ENCODE measurements at places on chromosomes 16 and 17.

GRCh38 chr16:48150707-48151106 lies 5.1 kb downstream of the ABCC12 start:
- DNase-seq: no peak

DNA sequence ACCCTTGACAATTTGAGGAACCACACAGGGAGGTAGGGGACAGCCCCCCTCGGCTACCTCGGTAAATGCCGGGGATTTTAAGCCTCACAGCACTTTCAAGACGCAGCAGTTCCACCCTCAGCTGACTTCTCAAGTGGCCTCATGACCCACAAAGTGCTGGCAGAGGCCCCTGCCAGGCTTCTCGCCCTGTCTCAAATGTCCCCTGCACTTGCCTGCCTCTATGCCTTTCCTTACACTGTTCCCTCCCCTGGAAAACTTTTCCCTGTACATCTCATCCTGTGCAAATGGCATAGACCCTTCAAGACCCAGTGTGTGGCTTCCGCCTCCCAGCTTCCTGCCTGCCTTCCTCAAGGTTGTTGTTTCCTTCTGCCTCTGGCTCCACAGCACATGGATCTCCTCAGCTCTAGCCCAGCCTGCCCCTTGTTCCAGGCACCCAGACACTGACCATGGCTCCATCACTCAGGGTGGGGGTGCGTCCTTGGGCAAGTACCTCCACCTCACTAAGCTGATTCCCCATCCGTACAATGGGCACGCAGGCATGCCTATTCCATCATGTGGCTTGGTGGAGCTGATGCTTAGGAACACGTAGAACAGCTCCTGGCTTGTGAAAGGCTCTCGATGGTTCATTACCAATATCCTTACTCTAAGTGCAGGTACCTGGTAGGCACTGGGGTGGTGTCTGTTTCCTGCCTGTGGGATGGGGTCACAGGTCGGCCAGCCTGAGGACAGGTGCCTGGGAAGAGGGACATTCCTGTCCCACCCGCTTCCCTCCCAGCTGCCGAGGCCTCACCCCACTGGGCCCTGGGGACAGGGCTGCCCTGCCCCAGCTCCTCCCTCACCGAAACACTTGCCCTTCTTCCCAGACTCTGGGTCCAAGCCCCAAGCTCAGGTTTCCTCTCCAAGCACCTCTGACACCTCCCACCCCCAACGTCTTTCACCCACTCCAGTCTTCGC lies 24.0 kb downstream of the MMP15 start:
- DNase-seq: no peak

DNA sequence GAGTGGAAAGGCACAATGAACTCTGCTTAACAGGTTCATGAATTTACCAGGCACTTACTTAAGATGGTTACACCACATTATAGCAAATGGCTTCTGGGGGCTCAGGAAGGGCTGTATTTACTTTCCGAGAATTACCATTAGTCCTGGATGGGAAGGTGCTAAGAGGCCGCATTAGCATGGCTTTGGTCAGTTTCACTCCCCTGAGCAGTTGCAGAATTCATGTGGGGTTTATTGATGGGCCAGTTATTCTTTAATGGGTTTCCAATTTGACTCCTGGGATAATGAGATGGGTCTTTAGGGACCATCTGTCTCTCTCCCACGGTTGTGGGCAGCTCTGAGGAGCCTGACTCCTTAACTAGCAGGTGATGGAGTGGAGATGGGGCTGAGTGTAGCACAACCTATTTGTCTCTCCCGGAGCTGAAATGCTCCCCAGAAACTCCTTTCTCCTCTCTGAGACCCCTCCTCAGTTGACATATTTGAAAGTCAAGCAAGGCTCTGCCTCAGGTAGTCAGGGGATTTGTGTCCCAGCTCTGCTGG lies 652.5 kb downstream of the HS3ST4 start:
- DNase-seq: no peak

- no peak for DNase-seq
Observed at GRCh38 chr16:66523861-66524354, 26.0 kb downstream of the TK2 start.

DNA sequence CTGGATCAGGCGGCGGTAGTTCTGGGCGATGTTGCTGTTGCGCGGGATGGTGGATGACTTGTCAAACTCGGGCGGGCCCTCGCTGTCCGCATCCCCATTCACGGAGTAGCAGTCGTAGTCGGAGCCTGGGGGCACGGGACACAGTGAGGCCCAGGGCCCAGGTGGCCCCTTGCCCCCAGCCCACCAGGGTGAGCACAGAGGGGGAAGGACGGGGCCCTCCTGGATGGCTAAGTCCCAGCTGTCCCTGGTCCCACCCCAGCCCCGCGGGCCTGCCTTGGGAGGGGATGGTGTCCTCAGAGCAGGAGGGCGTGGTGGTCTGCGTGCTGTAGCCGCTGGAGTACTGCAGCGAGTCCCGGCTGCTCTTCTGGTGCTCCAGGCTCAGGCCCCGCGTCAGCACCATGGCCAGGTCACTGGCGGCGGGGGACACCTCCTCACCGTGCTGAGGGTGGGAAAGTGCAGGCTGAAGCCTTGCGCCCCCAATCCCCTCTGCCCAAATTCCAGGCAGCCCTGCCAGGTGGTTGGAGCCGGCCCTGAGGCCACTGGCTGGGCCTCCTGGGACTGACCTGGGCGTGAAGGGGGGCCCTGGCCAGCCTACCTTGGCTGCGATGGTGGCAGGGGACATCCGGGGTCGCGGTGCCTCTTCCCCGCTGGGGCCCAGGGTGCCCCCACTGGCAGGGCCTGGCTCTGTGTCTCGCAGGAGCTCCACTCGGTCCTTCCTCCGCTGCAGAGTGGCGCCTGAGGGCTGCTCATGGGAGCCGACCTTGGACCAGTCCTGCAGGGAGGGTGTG lies 18.2 kb downstream of the IL34 start:
- no peak for DNase-seq

- DNase-seq: peak; percentile 52
Observed at GRCh38 chr17:60421273-60422161, 772 bp upstream of the CHCT1 start.

DNA sequence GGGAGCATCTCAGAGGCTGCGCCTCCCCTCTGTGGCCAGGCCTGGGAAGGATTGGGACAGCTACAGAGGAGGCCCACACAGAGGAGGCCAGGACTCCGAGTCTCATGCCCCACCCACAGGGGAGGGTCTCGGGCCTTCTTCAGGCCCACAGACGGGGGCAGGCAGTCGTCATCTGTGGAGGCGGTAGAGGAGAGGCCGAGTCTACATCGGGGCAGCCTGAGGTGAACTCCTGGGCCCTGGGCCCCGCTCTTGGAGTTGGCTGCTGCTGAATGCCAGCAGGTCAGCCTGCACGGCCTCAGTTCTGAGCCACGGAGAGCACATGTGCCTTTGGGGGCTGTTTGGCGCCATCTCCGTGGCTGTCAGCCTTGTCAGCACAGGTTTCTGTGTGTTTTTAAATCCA lies 8.1 kb upstream of the NUDT16L1 start:
- no peak for DNase-seq

DNA sequence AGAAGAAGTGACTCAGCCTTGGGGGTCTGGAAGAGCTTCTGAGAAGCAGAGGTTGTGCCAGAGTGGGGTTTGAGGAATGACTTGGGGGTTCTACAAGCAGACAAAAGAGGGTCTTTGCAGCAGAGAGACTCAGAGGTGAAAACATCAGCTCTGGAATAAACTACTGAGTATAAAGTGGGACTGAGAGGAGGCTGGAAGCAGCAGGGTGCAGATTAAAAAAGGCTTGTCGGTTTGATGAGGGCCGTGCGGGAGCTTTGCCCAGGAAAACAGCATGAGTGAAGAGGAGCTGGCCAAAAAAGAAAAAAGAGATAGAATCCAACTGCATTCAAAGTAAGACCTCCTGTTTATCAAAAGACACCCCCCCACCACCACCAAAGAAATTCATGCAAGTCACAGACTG lies 13.1 kb upstream of the ACE start:
- DNase-seq: no peak

GRCh38 chr16:66290431-66290830 lies 76.1 kb upstream of the CDH5 start:
- DNase-seq: no peak

DNA sequence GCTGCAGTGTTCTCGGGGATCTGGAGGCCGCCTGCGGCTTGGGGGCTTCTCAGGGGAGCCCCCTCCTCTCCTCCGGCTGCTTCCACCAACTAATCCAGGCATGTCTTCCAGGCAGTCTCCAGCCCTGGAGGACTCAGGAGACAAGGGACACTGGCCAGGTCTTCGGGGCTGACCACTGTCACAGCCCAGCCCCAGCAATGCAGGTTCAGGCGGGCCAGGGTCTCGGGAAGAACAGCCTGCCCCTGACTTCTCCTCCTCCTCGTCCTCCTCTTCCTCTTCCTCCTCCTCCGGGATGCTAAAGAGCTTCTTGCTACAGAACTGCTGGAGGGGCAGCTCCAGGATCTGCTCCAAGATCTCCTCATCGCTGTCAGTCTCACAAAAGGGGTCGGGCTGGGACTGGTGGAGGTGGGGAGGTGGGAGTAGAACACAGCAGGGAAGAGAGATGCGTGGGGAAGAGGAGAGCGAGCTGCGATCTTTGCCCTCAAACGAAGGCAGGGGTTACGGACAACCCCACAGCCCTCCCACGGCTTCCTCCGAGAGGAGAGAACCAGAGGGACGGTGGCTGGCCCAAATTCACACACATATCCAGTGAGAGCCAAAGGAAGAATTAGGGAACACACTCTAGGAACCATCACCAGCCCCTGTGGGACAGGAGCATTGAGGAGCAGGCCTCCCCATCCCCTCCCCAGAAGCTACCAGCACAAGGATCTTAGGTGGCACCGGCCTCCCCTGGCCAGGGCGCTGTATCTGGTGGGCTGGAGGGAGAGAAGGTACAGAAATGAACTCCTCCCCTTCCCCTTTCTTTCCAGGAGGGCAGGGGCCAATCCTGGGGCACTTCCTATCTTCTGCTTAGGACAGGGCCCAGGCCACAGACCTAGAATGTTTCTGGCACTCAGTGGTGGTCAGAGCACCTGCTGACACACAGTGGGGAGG lies 19.3 kb downstream of the TSPOAP1 start:
- DNase-seq: no peak

DNA sequence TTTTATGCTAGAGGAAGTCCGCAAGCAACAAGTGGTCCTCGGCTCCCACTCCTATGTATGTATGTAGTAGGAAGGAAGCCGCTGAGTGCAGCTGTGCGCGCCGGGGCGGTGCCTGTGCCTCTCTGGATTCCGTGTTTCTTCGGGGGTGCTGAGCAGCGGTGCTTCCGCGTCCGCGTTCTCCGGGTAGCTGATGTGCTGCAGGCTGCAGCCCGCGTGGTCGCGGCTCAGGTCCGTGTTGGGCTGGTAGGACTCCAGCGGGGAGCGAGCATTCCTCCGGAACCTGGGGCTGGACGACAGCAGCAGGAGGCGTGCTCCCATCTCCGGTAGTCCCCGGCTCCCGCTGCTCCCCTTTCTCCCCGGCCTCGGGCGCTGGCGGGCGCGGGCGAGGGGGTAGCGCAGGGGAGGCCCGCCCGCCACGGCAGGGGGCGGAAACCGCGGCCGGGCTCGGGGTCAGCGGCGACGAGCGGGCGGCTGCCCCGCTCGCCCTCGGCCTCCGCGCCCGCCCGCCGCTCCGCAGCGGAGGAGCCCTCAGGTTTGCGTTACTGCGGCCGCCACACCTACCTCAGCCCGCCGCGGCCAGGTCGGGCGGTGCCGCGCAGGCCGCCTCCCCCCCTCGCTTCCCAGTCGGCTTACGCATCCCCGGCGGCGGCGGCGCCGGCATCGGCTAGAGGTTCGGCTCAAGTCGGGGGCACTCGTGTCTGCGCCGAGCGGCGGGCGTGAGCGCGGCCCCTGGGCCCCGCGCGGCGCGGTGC lies 487 bp downstream of the C17orf67 start:
- DNase-seq: peak; percentile 40

GRCh38 chr17:41583137-41584127 lies 3.3 kb downstream of the KRT14 start:
- no peak for DNase-seq

GRCh38 chr16:13099822-13100221 lies 198.4 kb downstream of the SHISA9 start:
- no peak for DNase-seq

- no peak for DNase-seq
Observed at GRCh38 chr16:16923479-16923878, 544.5 kb downstream of the NPIPA7 start.

GRCh38 chr16:10741844-10742243 lies 1.8 kb upstream of the NUBP1 start:
- DNase-seq: no peak

GRCh38 chr16:65497571-65497970 lies 375.7 kb upstream of the CDH11 start:
- DNase-seq: no peak

GRCh38 chr17:39600288-39600996 lies 7.3 kb downstream of the NEUROD2 start:
- DNase-seq: no peak

GRCh38 chr17:28211811-28212210 lies 107.2 kb upstream of the TMEM97 start:
- no peak for DNase-seq

DNA sequence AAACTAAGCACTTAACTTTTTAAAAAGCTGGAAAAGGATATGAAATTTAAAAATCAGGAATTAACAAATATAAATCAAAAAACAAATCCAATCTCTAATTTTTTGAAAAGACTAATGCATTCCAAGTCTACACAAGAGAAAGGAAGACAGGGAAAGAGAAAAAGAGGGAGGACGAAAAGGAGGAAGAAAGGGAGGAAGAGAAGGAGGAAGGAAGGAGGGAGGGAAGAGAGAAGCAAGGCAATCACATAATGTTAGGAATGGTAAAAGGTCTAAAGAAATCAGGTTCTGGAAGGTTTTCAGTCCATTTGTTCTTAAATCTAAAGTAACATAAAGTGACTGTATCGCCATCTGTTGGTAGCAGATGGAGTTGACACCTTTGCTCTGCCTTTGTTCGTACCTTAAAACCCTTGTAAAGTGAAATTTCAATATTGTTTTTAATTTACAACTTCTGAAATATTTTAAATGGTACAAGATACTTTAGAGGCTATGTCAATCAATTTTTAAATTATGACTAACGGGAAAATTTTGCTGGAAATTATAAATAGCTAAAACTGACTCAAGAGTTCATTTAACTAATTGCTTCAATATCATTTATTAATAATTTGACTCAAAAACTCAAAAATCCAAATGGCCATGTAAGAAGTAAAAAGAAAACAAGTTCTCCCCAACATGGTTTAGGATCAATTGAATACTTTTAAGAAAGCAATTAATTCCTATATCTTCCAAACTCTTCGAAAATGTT lies 20.4 kb upstream of the CDYL2 start:
- no peak for DNase-seq

DNA sequence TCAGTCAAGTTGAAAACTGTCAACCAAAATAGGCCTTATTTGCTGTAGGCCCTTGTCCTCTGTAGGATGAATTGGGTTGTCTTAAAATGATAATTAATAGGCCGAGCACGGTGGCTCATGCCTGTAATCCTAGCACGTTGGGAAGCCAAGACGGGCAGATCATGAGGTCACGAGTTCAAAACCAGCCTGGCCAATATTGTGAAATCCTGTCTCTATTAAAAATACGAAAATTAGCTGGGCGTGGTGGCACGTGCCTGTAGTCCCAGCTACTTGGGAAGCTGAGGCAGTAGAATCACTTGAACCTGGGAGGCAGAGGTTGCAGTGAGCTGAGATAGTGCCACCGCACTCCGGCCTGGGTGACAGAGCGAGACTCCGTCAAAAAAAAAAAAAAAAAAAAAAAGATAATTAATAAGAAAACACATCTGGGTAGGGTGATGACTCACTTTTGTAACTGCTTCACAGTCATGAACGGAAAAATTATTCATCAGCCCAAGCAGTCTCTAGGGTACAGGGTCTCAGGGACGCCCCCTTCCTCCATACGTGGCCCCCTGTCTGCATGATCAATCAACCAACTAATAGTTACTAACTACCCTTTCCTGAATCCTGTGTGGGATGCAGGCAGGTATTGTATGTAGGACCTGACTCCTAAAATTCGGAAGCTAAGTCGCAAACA lies 137.0 kb upstream of the RCVRN start:
- DNase-seq: no peak

Measured in stimulated activated CD8-positive, alpha-beta memory T cell treated with anti-CD3 and anti-CD28 coated beads, Interleukin-7, amount 100 ng/mL, for 1 hour (primary cell).